ENCODE measurements at places on chromosomes 16 and 17.

GRCh38 chr17:68437979-68438822, 19.1 kb downstream of the WIPI1 start:
- DNase-seq = peak; percentile 89

GRCh38 chr16:82363026-82363816, 193.2 kb upstream of the MPHOSPH6 start:
- no peak for DNase-seq

DNA sequence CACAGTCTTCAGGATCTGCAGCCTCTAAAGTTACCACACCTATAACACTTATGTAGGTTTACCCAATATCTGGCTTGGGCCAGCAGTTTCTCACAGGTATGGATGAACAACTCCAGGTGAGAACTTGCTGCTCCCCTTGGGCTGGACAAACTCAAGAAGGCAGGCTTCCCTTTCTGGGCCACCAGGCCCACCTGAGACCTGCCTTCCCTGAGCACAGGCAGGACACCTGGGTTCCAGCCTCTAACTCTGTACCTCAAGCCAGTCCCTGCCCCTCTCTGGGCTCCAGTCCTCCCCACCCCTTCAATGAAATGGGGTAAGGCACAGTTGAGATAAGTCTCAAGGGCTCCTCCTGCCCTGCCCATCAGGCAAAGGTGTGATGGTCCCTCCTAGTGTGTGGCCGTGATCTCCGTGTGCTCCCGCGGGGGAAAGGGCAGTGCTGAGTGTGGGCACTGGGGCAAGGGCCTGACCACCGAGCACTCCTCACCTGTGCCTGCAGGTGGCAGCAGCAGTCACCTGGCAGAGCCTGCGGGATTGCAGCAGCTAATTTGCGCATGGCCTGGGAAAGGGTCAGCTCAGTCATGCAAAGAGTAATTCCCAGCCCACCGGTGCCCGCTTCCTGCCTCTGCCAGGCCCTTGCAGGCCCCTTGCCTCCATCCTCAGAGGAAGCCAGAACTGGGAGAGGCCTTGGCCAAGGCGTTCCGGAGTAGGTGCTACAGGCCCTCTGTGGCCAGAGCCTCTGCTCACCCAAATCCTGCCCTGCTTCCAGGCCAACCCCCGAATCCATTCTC, 28.2 kb upstream of the ADGRG1 start:
- DNase-seq = peak; percentile 21

DNA sequence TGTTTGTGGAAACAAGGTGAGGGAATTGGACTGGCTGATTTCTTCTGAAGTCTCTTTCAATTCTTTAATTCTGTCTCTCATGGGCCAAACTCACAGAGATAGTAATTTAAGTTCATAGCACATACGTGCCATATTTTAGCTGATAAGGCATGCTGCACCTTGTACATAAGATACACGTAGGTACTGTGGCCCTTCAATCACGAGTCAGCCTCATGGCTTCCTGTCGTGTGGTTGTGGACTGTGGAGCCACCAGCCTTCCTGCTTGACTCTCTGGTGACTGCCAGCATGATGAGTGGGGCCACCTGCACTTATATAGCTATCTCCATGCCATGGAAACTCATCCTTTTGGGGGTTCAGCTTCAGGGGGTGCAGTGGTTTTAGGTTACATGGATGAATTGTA, 25.1 kb downstream of the KSR1 start:
- no peak for DNase-seq

- DNase-seq = no peak
Observed at GRCh38 chr16:50500171-50500874, 47.9 kb upstream of the NKD1 start.

DNA sequence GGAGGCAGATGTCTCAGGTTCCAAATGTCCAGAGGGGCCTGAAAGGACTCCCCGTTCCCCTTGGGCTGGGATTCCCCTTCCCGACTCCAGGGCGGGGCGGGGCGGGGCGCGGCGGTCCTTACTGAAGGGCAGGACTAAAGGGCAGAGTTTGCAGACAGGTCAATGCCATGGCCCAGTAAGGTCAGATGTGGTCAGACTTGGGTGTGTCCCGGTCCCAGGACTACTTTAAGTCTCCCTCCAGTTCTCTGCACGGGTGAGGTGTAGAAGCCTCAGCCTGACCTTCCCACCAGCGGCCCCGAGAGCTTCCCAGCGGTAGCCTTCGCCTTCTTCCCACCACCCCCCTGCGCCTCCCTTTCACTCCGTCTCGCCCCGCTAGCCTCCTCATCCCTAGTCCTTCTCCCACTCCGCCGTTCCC, 532 bp downstream of the KDM6B start:
- no peak for DNase-seq

- no peak for DNase-seq
Observed at GRCh38 chr17:67576471-67577115, 141.1 kb upstream of the NOL11 start.

- DNase-seq = no peak
Observed at GRCh38 chr16:53142823-53143568, 88.2 kb downstream of the CHD9 start.

- no peak for DNase-seq
Observed at GRCh38 chr16:82319038-82319437, 149.0 kb upstream of the MPHOSPH6 start.

- no peak for DNase-seq
Observed at GRCh38 chr17:7794075-7794663, 39.8 kb upstream of the KDM6B start.

DNA sequence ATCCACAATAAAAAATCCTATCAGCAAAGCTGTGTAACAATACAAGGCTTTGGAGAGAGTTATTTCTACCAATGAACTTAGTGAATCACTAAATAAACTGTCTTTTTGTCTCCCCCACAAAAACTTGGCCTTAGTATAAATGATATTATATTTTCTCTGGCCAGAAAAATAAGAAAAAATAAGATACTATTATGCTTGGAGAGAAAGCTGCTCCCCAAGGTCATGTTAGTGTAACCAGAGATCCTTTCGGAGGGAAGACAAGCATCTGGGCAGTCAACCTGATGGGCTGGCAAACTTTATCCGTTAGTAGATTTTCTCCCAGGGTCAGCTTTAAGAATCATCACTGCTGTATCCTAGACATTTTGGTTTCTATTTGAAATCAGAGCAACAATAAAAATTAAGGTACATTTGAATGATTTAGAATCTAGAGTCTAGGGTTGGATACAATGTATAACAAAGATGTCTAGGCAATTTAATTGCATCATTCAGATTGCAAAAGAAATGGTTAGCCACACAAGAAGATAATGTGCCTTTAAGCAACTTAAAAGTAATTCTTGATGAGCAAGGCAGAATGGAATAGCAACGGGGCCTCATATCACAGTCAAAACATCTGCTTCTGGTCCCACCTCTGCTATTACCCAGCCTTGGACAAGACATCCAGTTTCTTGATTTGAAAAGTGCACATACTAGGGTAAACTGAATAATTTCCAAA, 280.4 kb downstream of the SLC39A11 start:
- DNase-seq = peak; percentile 78

DNA sequence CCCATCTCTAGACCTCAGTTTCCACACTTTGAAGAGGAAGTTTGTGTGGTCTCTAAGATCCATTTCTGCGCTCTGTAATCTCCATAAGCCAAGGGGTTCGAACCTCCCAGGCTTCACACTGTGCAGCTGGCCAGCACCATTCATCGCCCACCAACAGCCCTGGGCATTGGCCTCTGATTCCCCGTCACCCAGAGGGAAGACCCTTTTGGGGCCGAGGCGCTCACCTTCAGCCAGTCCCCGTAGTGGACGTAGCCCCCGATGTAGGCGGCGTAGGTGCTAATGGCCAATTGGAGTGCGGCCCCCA, 678 bp downstream of the TMEM101 start:
- no peak for DNase-seq

DNA sequence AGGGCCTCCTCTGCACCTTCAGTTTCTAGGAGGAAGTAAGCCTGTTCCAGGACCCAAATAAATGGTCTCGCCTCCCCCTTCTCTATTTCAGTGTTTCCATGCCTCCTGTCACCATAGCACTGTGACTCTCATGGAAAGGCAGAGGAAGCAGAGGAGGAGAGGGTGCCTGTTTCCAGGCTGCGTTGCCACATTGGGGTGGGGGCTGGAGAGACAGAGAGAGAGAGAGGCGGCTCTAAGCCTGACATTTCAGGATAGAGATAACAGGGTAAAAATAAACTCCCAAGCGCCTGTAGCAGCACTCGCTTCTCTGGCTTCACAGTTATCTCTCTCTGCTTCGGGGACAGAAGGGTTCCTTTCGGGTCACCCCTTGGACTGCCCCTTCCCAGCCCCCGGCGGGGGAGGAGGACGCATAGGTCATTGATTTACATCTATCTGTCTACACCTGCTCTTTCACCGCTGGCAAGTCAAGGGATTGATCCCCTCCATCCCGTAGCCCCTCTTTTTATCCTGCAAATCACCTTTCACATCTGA, 71.2 kb upstream of the MRTFB start:
- peak; percentile 43 for DNase-seq

- peak; percentile 82 for DNase-seq
Observed at GRCh38 chr16:1300664-1301476, 8.6 kb upstream of the UBE2I start.

DNA sequence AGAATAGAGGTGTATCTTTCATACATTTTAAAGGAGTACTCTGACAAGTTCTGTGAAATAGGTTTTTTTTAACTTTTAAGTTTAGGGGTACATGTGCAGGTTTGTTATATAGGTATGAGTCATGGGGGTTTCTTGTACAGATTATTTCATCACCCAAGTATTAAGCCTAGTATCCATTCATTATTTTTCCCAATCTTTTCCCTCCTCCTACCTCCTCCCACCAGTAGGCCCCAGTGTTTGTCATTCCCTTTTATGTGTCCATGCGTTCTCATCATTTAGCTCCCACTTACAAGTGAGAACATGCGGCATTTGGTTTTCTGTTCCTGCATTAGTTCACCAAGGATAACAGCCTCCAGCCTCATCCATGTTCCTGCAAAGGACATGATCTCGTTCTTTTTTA, 175.5 kb downstream of the CYB561 start:
- DNase-seq = no peak

DNA sequence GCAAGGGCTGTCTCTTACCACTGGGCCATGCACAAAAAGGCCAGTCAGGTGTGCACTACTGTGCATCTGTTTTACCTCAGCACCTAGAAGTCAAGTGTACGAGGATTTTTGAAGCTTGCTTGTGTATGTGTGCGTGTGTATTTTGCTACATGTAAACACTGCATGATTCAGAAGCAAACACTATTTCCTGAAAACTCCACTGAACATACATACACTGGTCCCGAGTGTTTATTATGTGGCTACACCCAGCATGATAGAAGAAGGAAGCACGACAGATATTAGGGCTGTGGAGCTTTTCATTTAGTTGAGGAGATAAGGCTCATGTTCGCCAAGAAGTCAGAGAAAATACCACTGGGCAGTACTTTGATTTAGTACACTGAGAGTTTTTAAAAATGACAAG, 89.2 kb downstream of the ZZEF1 start:
- DNase-seq = no peak

GRCh38 chr17:56908001-56908542, 5.8 kb downstream of the TRIM25 start:
- DNase-seq = peak; percentile 36

- no peak for DNase-seq
Observed at GRCh38 chr17:32484628-32485027, 2.2 kb upstream of the CDK5R1 start.

DNA sequence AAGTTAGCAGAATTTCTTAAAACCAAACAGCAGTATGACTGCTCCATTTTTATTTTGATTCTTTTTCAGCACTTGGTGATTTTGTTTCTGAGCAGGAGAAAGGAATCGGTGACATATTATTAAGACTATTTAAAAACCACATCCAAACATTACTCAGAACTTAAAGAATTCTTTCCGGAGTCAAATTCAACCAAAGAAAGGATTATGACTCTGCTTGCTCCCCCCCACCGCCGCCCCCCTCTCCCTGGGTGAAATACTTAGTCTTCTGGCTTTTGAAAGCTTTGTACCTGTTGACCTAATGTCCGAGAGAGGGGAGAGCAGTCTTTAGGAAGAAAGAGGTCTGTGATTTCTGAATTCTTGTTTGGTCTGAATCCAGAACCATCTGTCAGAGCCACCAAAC, 17.9 kb upstream of the COL1A1 start:
- no peak for DNase-seq

DNA sequence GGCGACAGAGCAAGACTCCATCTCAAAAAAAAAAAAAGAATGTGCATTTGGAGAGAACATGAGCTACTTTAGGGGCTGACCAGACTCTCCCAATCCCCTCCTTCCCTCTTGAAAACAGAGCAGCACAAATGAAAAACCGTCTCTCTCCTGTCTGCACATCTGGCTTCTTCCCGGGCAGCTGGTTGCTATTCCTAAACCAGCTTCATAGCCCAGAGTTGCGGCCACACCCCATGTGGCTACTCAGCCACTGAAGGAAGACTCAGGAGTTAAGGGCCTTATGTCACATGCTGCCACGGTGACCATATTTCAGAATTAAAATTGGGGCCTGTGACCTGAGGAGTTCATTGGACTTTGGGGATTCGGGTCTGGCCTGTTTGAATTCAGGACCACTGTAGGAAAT, 48.3 kb downstream of the KATNIP start:
- DNase-seq = no peak

DNA sequence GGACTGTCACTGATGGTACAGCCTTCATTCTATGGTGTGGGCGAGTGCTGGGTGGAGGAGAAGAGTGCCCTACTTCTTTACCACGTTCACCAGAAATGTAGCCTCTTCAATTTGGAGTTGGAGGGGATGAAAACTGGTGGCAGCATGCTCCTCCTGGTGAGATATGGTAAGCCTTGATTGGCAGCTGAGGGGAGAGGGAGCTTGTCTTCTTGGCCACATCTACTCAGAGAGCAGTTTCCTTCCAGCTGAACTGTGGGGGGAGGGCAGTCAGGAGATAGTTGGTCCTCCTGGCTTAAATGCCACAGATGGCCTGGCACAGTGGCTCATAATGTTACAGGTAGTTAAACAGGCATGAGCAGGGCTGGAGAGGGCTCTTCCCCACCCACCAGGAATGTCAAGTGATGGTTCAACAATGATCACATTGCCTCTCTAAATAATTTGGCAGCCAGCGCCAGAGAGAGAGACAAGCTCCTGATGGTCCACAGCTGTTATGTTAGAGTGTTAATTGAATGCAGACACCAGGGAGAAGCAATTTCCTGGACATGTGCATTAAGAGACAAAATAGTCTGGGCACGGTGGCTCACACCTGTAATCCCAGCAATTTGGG, 9.0 kb upstream of the MAPK3 start:
- no peak for DNase-seq

GRCh38 chr16:84929421-84930297, 81.7 kb downstream of the ZDHHC7 start:
- DNase-seq = peak; percentile 6

GRCh38 chr16:30087181-30087898, 4.4 kb downstream of the TBX6 start:
- peak; percentile 35 for DNase-seq

- no peak for DNase-seq
Observed at GRCh38 chr17:82277851-82278250, 4.4 kb upstream of the CSNK1D start.

DNA sequence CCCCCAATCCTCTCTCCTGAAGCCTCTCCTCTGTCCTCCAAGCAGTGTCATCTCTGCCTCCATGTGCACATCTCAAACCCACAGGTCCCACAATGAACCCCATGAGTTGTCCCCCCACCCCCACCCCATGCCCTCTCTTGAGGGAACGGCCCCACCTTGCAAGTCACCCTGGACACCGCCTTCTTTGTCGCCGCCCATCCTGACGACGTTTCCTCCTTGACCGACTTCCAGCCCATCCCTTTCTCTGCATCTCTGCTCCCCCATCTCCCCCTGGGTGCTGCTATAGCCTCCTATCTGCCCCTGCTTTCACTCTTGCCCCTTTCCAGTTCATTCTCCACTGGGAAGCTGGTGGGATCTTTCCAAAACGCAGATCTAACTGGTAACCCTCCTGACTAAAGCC, 1.7 kb upstream of the SPATA20 start:
- no peak for DNase-seq

GRCh38 chr16:81376880-81377279, 62.1 kb downstream of the GAN start:
- DNase-seq = no peak

- DNase-seq = no peak
Observed at GRCh38 chr17:75691801-75692626, 24.9 kb downstream of the SAP30BP start.
